Activated CD4-positive, alpha-beta T cell treated with anti-CD3 and anti-CD28 coated beads, Interleukin-2, Interleukin-6, amounts not matched to agents 100 ng/mL and 50 ng/mL, durations not matched to agents 16 hours and 8 hours (primary cell): ENCODE measurements at places on chromosomes 2 and 18.

GRCh38 chr2:108615480-108616090 is 81.3 kb downstream of the LIMS1 start:
- no peak for DNase-seq

- no peak for DNase-seq
Observed at GRCh38 chr2:188345020-188345419, 53.3 kb downstream of the GULP1 start.

- DNase-seq, result no peak
Observed at GRCh38 chr2:28801726-28802125, 8.9 kb upstream of the SPDYA start.

DNA sequence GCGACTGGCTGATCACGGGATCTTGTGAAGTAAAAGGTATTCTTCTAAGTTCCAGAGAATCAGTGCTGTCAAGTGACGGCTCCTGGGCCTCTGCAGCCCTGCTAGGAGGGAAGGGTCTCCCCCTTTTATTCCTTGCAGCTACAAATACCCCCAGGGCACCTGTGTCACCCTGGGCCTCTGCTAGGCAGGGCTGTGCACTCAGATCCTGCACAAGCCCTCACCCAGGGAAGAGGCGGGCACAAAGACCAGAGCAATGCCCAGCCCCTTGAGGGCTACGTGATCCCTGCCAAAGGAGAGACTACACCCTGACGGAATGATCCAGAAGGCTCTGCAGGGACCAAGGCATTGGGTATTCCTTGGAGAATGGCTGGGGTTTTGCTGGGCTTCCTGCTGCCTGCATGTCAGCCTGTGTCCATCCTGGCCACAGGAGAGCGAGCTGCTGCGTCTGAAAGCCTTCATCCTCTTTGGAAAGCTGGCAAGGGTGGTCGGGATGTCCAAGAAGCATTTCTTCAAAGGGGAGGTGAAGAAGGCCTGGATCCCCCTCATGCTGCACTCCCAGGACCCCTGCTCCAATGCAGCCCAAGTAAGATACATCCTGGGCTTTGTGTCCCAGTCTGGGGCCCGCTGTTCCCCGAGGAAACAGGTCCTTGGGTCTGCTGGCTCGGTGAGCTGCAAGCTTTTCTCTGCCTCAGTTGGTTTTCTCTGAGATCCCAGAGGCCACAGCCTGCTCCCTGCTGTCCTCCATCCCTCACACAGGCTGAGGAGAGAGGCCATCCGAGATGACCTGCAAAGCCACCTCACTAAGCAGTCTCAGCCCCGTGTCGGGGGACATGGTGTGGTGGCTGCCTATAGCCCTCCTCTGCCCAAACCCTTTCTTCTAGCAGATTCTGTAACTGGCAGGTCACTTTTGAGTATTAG is 24.9 kb downstream of the HJURP start:
- DNase-seq, result no peak

GRCh38 chr2:61456070-61456745 is 14.7 kb downstream of the USP34 start:
- DNase-seq, result no peak

DNA sequence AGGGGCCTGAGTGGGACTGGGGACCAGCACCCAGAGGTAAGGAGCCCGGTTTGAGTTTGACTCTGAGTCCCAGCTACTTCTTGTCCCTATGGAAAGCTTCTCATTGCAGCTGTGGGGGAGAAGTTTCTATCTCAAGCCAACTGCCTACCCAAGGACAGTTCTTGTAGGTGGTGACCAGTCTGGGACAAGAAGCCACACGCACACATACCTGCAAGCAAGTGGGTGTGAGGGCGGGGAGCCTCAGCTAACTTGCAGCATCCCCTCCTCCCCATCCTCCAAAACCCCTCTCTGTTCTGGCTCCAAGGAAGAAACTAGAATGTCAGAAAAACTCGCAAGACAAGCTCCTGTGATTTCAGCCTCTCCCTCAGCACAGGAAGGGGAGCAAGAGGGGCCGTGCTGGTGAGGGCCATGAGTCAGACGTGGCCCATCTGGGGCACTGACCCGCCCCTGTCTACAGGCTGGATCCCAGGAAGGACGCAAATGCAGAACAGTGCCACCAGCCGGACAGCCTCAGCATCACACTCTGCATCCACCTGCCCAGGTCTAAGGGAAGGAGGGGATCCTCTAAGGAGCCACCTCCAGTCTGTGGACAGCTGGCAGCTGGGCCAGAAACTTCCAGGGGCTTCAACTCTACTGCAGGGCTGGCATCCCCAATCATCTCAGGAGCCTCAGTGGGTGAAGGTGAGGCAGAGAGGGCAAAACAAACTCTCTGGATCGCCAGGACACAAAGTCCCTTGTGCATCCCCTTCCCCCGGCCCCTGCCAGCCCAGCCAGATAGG is 103.4 kb downstream of the TNS1 start:
- DNase-seq, result peak; percentile 7

DNA sequence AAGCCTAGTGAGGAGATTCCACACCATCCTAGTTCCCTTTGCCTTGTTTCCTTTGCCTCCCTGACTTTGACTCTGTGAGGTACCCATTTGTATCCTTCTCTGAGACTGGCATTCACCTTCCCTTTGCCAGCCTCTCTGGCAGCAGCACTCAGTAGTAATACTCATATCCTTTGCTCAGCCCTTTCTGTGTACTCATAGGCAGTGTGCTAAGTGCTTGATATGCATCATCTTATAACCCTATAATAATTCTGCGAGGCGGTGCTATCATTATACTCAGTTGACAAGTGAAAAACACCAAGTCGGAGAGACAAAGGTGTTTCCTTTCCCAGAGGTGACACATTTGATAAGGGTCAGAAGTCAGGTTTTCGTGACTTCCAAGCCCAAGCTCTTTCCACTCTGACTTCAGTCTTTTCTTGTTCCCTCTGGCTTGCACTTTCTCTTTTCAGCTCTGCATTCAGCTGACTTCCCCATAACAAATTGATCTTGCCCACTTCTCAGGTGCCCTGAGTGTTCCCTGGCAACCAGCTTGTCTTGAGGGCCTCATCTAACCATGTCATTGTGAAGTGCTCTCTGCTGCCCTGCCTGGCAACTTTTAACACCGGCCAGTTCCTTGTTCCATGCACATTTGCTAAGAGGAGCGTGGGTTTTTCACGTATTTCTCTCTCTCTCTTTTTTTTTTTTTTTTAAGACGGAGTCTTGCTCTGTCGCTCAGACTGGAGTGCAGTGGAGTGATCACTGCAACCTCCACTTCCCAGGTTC is 94.5 kb upstream of the UPP2 start:
- peak; percentile 11 for DNase-seq

- no peak for DNase-seq
Observed at GRCh38 chr18:23994361-23994902, 20.1 kb upstream of the TTC39C start.

DNA sequence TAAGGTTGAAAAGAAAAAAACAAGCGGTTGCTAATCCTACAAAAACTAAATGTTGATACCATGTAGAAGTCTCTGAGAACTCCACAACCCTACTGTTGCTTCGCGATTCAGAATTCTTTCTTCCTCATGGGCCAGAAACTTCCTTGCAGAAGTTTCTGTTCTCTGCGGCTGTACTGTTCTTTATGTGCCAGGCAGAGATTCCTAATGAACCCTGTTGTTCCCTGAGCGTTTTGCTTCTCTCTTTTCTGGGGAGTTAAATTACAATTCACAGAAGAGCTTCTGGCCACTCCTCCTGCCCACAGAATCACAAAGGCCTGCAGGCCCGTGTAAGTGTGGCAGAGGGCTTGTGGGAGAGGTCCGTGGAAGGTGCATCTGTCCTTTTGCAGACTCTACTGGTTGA is 1.8 kb upstream of the THNSL2 start:
- no peak for DNase-seq

DNA sequence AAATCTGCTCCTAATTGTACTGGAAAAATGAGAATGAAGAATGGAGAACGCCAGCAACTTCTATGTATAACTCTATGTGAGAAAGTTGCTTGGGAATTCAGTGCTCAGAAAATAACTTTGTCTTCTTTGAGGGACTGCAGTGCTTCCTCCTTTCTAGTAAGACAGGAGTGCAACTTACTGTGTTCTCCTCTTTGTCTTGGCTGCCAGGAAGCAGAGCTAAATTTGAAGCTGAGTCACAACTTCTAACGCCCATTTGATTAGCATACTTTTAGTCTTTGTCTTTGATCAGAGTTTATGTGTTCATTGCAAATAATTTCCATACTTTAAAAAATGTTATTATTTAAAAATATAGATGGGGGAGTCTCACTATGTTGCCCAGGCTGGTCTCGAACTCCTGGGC is 6.6 kb downstream of the ARHGAP25 start:
- peak; percentile 66 for DNase-seq

DNA sequence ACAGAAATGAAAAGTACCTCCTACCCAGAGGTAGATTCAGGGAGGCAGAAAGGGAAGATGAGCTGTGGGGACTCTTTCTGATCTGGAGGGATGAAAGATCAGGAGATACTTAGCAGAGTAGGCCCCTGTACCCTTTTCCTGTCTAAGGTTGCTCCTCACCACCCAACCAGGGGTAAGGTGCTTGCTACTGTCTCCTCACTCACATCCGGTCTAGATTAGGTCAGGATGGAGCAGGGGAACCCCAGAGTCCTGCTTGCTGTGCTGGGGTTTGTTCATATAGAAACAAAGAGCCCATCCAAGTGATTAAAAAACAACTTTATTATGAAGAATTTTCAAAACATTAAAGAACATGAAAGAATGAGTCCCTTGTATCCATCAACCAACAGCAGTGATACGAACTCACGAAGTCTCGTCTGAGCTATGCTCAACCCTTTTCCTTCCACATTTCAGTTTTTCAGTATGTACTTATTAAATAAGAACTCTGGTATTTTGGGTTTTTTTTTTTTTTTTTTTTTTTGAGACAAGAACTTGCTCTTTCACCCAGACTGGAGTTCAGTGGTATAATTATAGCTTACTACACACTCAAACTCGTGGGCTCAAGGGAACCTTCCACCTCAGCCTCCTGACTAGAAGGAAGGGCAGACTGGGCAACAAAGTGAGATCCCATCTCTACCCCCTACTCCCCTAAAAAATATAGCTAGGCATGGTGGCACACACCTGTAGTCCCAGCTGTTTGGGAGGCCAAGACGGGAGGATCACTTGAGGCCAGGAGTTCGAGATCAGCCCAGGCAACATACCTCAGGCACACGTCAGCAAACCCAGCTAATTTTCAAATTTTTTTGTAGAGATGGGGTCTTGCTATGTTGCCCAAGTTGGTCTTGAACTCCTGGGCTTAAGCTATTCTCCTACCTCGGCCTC is 28.5 kb upstream of the MCFD2 start:
- peak; percentile 92 for DNase-seq

DNA sequence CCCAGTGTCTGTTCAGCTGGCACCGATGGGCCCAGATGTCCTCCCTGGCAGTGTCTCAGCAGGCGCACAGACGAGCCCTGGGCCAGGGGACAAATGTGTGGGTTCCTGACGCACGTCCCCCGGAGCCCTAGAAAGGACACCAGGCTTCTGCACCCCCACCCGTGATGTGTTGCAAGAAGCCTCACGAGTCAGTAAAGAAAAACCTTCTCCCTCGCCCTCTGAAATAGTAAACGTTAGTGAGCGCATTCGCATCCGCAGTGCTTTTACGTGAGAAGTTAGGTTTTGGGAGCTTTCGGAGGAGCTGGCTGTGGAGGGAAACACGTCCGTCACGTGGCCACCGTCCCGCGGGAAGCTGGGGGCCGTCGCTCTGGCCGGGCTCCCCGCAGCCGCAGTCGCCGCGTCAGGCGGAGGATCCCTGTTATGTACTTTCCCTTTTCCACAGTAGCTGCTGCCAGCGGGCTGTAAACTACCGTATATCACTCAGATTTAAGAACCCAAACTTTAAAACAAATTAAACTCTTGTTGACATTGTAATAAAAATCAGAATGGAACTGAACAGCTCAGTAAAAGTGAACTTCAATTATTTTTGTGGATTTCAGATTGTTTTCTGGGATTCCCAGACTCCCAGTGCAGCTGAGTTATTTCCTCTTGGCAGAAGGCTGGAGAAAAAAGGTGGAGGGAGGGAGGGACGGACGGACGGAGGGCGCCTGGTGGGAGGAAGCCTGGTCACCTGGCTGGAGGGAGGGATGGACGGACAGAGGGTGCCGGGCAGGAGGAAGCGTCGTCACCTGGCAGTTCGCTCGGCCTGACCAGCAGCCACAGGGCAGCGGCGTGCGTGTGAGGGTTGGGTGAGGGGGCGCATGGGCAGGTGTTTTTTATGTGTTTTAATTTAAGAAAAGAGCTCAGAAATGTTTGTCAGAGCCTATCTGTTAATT is 112.1 kb downstream of the NFATC1 start:
- no peak for DNase-seq

GRCh38 chr2:44543773-44544725 is 182.3 kb downstream of the CAMKMT start:
- DNase-seq, result no peak

DNA sequence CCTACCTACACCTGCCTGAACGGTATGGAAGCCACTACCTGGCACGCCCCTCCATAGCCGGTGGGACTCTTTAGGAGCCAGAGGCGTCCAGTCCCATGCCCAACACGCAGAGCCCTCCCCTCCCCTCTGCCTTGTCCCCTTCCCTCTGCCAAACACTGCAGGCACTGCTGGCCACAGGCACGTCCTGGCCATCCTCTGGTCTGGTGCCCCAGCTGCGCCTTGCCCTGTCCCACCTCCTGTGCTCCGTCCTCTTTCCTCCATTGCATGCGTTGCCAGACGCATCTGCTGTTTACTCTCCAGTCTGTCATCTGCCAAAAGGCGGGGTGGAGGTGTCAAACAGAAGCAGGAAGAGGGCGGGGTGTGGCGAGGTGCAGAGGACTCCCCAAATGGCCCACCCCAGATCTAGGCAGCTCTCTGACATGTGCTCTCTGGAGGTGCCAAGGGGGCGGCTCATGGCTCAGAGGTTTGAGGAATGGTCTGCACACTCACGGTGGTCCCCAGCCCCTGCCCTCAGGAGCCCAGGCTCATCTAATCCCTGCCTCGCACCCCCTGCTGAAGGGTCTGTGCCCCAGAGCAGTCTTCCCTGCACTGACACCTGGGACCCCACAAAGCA is 45.1 kb downstream of the HS6ST1 start:
- no peak for DNase-seq

- DNase-seq, result no peak
Observed at GRCh38 chr2:134500211-134500935, 218.4 kb downstream of the TMEM163 start.

- DNase-seq, result no peak
Observed at GRCh38 chr2:74576863-74577229, 22.3 kb downstream of the DOK1 start.

GRCh38 chr18:53797998-53798495 is 426.4 kb downstream of the MBD2 start:
- DNase-seq, result no peak

GRCh38 chr2:18268400-18268799 is 292.1 kb downstream of the RDH14 start:
- no peak for DNase-seq

GRCh38 chr2:217941886-217942728 is 60.7 kb downstream of the TNS1 start:
- DNase-seq, result no peak
